Colonic mucosa (tissue), 4 donors: ENCODE measurements at places on chromosomes 13 and 19. TPM values are rescaled to one million over a fixed set of nuclear protein-coding genes. Genes with fewer than 3 reads are reported as not detected.

- no peak for DNase-seq
Measured at GRCh38 chr13:98520674-98521449, 56.0 kb downstream of the STK24 start.

- DNase-seq: no peak
Measured at GRCh38 chr13:40999416-40999815, 19.7 kb downstream of the ELF1 start.

CALR3 gene
- not detected for total RNA-seq

INSR gene
- total RNA-seq: 62.2 TPM

GRCh38 chr19:46599716-46600373 lies 1.3 kb upstream of the CALM3 start:
- DNase-seq: no peak

ZNF878 gene
- 1.1 TPM for total RNA-seq

DNA sequence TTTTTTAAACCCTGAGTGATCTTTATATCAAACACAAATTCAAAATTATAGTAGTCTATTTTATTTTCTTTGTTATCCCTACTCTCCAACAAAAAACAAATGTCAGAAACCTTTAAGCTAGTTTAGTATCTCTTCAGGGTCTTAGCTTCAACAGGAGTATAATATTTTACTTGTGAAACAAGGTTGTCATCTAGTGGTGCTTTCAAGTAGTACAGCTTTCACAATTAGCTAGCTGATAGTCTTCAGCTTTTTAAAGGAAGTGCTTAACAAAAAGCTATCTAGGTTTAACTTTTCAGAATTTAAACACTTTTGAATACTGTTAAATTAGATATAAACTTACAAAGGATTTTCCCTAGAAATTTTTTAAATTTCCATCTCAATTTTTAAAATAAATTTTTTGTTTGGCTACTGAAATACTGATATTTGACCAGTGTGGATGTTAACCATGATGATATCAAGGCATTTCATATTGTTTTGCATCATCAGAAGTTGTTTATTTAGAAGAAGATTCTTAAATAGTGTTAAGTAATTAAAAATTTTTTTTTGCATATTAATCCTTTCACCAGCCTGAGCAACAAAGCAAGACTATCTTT lies 34.2 kb downstream of the TDRD3 start:
- DNase-seq: no peak

DNA sequence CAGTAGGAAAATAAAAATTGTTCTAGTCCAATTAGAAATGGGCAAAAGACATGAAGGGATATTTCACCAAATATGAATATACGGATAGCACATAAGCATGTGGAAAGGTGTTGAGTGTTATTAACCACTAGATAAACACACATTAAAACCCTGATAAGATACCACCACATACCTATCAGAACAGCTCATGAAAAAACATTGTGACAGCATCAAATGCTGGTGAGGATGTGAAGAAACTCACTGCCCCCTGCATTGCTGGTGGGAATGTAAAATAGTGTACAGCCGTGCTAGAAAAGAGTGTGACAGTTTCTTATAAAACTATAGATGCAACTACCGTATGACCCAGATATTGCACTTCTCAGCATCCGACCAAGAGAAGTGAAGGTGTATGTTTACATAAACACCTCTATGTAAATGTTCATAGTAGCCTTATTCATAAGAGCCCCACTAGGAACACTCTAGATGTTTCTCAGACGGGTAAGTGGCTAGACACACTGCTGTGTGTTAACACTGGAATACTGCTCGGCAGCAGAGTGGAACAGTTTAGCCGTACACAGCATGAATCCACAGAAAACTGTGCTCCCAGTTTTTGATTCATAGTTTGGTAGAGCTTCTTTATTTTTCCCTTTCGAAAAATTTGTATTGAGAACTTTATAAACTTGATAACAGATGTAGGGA lies 321.1 kb downstream of the MYO16 start:
- DNase-seq: no peak

DNA sequence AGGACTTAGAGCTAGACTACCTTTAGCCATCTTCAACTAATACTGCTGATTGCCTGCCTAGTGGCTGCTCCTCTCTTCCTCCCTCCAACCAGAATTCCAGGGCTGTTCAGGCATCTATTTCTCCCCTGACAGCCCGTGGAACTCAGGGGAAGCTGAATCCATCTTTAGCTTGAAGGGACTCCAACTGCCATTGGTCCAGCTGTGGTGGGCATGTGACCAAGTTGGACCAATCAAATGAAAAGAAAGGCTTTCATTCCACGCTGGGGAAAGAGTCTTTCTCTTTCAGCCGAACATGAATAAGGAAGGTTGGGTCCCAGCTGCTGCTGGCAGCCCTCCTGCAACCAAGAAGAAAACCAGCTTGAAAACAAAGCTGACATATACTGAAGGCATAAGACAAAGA lies 168.5 kb upstream of the OBI1 start:
- DNase-seq: no peak

DNA sequence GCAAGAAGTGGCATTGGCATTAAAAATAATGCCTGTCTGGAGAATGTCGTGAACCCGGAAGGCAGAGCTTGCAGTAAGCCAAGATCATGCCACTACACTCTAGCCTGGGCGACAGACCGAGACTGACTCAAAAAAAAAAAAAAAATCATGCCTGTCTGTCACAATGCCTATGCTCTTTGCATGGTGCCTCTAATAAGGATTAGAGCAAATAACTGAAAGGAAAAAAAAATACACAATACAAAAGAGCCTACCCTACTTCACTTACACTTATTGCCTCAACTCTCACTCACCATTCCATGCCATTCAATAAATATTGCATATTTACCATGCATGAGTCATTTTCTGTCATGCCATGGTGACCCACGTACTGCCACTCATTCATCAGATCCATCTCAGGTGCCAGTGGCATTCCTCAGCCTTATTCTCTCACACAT lies 49.1 kb downstream of the TBC1D4 start:
- DNase-seq: no peak

NCAN gene
- total RNA-seq: not detected

GRCh38 chr13:99976575-99976974 lies 5.0 kb upstream of the ZIC5 start:
- DNase-seq: no peak

TFDP1 gene
- total RNA-seq: 112 TPM

MYH14 gene
- 509 TPM for total RNA-seq

DNA sequence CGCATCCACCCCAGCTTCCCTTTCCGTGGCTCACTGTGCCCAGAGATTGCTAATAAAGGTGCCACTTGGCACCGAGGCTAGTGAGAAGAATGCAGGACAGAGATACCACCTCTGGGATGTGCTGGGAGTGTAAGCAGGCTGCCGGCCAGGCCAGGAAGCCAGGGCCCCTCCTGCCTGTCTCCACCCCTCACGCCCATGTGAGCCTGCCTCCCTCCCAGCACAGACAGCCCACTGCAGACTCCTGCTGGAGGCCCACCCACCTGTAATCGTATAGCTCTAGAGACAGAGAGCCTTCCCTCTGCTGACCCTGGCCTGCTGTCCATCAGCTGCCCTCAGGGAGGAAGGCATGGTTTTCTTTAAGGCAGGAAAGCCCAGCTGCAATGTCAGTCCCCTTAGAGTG lies 13.9 kb downstream of the VSTM2B start:
- DNase-seq: no peak

- DNase-seq: no peak
Measured at GRCh38 chr13:112824429-112824828, 134.6 kb downstream of the ATP11A start.

- DNase-seq: no peak
Measured at GRCh38 chr19:6876748-6877147, 10.6 kb upstream of the ADGRE1 start.
